ENCODE measurements at places on chromosomes 7 and 10.
A peak's percentile ranks its signal among the peaks of the same experiment; 100 is the strongest.

DNA sequence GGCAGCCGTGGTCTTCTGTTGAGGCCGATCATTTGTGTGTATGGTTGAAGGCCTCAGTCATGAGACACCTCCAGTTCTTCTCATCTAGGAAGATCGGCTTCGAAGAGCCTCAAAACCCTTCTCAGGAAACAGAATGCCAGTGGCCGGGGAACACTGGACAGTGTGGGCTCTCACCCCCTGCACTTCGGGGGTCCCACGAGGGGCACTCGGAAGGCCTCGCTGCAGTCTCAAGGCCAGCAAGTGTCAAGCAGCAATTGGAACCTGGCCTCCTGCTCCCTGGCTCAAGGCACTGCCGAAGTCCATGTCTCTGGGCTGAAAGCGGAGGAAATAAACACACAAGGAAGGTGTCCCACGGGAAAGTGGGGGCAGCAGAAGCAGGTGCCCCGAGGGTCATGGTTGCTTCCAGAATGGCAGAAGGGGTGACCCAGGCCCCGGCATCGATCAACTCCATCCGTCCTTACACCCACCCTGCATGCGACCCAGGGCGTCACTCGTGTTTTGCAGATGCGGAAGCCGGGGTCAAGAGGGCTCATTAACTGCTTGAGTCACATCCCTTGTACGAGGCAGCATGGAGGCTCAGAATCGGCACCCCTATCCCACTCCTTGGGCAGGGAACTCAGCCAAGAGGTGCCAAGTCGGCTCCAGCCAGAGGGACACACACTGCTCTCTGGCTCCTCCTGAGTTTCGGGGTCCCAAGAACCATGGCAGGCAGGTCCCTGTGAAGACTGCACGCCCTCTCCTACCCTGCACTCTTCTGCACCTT lies 231.3 kb upstream of the SHH start:
- DNase-seq, result no peak

GRCh38 chr7:151232091-151232916 lies at the start of gene CHPF2:
CHPF2 (plus strand) TSS chr7:151232483; CDS start chr7:151234012, 1,529 bp downstream.
- DNase-seq, result peak; percentile 94

- peak; percentile 61 for DNase-seq
Measured at GRCh38 chr10:124354411-124355382, 64.0 kb downstream of the OAT start.

- DNase-seq, result no peak
Measured at GRCh38 chr10:75655791-75656451, 224.5 kb downstream of the LRMDA start.

GRCh38 chr10:1127629-1128028 lies 71.4 kb downstream of the WDR37 start:
- no peak for DNase-seq
